ENCODE measurements at places on chromosomes 1 and 21.
A peak's percentile ranks its signal among the peaks of the same experiment; 100 is the strongest.

GRCh38 chr1:147664206-147664605 lies 6.1 kb downstream of the ACP6 start:
- no peak for DNase-seq

DNA sequence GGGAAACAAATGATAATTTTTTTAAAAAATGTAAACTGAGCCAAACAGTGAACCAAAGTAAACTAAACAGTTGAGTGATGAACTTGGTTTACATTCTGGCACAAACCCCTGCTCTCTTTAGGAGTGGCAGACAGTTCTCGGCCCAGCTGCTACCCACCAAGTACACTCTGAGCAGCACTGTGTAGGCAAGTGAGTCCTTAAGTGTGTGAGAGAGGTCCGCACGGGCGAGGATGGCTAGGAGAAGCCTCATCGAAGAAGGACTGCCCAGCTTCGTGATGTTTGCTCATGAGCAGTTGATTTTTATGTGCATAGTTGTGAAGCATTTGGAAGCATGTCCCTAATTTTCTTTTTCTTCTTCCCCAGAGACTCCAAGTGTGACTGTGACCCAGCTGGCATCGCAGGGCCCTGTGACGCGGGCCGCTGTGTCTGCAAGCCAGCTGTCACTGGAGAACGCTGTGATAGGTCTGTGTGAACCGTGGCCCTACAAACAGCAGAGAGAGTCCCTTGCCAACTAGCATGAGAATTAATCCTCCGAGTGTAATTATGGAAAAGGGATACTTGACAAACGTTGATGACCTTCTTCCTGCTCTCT lies 32.1 kb downstream of the LAMC2 start:
- no peak for DNase-seq

GRCh38 chr1:51101976-51102375 lies at the start of gene C1orf185:
C1orf185 (plus strand) TSS chr1:51102228; CDS start chr1:51102234, 6 bp downstream.
- DNase-seq = no peak

DNA sequence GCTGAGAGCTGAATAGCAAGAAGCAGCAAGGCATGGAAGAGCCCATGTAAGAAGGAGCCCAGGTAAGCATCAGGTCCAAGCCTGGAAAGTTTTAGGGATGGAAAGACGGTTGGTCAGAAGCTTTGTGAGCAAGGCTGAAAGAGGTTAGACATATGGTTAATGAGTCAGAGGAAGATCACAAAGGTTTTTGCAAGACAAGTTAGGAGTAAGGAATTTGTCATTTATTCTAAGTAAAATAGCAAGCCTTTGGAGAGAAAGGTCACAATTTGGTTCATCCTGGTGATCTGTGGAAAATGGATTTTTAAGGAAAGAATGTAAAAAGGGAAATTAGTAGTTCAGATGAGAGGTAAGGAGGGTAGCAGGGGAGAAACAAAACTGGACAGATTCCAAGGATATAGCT lies 106.7 kb downstream of the DPYD start:
- DNase-seq = no peak

GRCh38 chr1:22892789-22893188 lies 79.9 kb downstream of the LACTBL1 start:
- DNase-seq = no peak

GRCh38 chr1:59383963-59384362 lies 87.1 kb downstream of the FGGY start:
- DNase-seq = no peak

DNA sequence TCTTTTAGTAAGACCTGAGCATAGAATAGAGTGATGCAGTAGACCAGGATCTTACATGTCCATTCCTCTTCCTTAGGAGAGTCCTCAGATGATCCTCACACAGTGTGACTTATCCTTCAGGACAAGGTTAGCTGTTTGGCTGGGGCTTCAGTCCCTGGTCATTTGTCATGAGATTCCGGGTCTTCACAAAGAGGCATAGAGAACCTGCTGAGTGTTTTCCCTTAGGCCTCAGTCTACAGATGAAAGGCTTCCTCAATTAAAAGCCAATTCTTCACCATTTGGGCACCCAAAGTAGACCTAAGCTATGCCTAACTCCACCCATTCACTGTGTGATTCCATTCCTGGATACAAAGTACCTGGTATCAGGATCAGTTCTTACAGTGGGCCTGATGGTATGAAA lies 329.8 kb upstream of the RUNX1 start:
- no peak for DNase-seq

DNA sequence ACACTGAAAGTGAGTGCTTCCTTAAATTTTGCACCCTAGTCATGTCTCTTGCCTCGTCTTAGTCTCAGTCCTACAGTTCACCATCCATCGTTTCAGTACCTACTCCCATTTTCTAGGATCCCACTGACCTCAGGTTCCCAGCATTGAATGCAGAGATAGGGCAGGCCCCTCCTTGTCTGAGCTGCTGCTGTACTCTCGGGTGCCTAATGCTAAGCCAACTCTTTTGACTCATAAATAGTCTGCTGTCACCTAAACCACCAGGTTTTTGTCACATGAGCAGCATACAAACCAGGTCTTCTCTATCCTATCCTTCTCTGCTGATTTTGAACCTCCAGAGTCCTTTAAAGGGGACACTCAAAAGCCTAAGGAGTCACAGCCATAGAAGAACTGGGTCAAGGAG lies 3.0 kb downstream of the ARHGAP30 start:
- DNase-seq = peak; percentile 15

DNA sequence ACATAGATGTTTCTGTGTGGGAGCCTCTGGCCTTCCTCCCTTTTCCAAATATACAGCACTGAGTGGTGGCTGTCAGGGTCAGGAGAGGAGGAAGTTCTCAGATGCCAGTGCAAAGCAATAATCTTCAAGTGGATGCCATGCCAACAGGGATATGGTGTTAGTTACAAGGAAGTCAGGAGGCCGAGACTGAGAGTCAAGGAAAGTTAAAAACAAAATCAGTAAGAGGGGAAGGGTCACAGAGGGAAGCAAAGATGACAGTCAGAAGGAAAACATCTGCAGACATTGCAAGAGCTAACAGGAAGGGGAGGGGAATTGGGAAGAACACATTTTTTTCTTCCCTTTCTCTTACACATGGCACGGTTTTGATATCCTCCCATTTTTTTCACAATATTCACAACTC lies 691.4 kb downstream of the ADGRL2 start:
- no peak for DNase-seq

- no peak for DNase-seq
Observed at GRCh38 chr1:22365331-22366295, 86.0 kb upstream of the ZBTB40 start.

GRCh38 chr1:225694151-225694603 lies 41.3 kb upstream of the ENAH start:
- no peak for DNase-seq

DNA sequence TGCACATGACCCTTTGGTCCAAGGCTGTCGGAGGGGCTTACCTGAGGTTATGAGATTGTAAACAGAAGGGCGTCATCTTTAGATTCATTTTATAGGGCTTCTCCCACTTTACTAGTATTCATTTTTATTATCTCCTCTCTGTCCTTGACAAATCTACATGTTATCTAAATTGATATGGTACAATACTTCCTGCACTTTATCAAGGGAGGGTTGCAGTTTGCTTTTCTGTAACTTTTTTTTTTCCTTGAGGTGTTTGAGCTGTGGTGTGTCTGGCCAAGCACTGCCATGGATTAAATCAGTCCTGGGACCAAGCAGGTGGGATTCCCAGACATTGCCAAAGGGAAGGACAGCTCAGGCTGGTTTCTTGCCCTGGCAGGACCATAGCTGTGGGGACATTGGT lies 32.0 kb upstream of the B3GALT5 start:
- DNase-seq = no peak

DNA sequence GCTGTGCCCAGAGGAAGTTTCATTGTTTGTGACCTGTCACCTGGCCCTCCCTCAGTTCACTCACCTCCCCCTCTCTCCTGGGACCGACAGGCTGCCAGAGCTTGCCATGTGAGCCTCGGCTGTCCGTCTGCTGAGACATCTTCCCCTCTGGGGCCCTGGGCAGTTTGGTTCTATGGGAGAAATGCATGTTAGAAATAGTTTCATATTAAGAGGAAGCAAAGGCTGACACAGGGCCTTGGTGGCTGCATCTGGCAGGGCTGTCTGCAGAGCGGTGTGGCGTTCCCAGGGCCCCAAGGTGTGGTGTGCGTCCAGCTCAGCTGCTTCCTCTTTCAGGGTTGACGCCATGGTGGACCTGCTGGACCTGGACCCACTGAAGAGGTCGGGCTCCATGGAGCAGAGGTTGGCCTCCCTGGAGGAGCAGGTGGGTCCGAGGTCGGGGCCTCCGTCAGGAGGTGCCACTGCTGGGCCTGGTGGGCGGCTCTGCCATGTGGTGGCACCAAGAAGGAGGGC lies 31.9 kb upstream of the LRRC3 start:
- DNase-seq = no peak

GRCh38 chr1:113871597-113872113 lies at the start of gene PTPN22:
PTPN22 (minus strand) TSS chr1:113871712.
- DNase-seq = peak; percentile 82

DNA sequence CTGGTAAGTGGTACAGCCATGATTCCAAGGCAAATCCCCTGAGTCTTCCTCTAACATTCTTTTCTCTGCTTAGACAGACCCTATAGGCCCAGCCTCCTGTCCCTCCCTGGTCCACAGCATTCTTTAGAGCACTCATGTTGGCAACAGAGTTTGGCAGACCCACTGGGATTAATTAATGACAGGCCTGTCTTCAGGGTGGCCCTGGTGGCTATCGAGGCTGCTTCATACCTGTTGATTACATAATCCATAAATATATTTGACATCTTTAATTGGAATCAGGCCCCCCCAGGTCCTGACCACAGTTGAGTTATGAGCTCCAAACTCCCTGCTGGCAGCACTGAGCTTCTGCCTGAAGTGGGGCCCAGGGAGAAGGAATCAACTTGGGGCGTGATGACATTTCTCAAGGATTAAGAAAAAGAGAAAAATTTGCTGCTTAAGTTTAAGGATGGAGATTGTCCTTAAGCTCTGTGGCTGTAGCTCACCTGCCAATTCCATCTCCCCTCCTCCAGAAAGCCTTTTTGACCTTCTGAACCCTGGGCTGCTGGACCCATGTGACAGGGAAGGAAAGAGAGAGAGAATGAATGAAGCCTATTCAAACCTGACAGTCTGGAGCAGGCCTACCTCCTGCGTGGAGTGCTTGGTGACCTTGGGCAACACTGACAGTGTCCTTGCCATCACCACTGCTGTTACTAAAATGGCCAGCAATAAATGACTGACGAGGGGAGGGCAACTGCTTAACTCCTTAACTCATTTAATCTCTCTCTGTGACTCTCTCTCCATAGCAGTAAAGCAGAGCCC lies 156.6 kb downstream of the TRABD2B start:
- DNase-seq = no peak

DNA sequence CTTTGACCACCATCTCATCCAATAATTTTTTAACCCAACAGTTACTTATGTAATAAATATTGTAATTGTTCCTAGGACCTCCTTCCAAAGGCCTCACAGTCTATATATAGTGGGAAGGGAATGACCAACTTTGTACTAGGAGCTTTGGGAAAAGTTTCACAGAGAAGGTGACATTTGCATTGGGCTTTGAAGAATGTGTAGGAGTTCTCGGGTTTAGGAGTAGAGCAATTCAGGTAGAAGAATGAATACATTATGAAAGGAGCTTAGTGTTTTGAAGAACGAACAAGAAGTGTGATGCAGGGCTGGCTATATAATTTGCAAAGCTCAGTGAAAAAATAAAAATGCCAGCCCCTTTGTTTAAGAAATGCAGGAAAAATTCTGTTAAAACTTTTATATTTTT lies 330.4 kb upstream of the DEPDC1 start:
- no peak for DNase-seq

- DNase-seq = no peak
Observed at GRCh38 chr1:108551137-108551862, 8.6 kb upstream of the EEIG2 start.

DNA sequence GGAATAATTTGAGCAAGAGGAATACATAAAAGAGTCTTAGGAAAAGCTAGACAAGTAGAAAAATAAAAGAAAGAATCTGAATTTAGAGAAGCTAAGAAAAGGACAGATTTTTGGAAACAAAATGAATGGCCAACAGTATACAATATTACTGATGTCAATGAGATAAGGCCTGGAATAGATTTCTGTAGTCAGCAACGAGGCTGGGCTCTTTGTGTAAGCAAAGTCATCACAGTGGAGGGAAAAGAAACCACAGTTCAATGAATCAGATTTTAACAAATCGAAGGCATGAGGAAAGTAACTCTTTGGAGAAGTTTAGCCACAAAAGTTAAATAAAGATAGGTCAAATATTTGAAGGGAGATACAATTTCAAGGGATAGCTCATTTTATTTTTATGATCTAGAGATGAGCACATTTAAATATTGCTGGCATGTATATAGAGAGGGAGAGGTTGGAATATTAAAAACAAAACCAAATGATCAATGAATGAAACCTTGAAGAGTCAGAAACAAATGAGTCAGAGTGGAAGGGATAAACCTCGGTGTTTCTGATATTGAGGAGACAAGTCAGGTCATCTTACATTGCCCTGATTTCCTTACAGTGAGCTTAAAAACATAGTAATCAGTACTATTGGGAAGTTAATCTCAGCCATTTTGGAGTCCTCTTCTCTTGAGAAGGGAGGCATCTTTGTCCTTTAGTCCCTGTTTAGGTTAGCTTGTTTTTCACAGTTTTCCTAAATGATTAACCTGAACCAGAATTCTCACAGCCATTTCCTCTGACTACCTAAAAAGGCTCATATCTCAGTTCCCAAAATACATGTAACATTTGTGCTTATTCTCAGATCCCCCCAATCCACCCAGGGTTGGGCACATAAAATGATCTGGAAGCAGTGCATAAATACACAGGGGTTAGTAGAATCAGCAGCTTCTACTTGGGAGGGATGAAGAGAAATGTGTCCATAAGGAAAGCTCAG lies 620.0 kb upstream of the B3GALT2 start:
- no peak for DNase-seq

DNA sequence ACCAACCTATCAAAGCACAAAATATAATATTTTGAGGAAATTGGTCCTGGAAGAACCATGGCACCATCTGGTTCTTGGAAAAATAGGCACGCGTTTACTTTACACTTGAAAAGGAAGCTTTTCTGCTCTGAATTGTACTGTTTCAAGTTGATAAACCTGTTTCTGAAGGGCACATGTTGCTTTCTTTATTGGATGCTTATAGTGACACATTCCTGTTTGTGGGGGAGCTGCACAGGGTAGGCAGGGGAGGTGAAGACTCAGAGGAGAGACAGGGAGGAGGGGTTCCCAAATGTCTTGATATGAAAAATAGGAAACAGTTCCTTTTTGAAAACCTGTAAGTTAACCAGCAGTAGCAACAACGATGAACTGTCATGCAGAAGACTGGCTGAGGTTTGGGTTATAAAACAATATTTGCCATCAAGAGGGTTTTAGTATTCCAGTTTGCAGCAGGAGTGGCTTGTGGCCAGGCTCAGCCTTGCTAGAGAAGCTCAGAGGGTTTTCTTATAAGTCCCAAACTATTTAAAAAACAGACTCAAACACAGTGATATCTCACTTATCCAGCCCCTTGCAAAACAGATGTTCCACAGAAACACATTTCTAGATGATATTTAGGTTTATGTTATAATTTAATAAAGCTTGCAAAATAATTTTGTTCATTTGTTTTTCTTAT lies 127.0 kb upstream of the MROH9 start:
- no peak for DNase-seq

GRCh38 chr1:94928293-94928939 lies 1.5 kb upstream of the CNN3 start:
- no peak for DNase-seq

- no peak for DNase-seq
Observed at GRCh38 chr1:157110003-157110402, 10.4 kb upstream of the ETV3L start.

GRCh38 chr1:8590721-8591351 lies 226.6 kb downstream of the RERE start:
- DNase-seq = no peak

Data from stimulated activated naive CD4-positive, alpha-beta T cell treated with Interleukin-2 at 50 U/mL for 16 hours (primary cell).